ENCODE measurements at places on chromosomes 1 and 21.
A peak's percentile ranks its signal among the peaks of the same experiment; 100 is the strongest.

GRCh38 chr1:94989911-94990473 is 63.1 kb upstream of the CNN3 start:
- ATAC-seq, result no peak

DNA sequence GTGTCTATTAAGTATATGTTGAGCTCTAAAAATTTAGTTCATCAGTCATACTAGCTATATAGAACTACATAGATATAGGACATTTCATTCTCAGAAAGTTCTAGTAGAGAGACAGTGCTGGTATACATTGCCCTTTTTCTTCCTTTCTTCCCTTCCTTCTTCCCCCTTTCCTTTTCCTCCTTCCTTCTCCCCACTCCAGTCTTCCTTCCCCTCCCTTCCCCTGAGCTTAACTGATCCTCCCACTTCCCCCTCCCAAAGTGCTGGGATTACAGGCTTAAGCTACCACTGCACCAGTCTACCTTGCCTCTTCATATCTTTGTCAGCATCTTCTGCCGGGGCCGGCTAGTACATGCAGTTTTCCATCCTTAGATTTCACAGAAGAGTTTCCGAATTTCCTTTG is 12.1 kb downstream of the THRAP3 start:
- no peak for ATAC-seq

DNA sequence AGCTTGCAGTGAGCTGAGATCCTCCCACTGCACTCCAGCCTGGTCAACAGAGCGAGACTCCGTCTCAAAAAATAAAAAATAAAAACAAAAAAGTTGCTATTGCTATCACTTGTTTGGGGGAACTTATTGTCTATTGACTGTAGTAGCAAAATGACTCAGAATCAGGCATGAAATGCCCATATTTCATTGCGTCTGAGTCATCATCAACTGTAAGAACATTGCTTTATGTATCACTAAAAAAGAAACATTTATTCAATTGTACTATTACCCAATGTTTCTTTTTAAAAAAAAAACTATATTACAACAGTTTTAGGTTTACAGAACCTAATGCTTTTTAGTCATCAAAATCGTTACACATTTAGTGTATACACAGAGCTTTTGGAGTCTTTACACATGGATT is 91.0 kb upstream of the FMN2 start:
- ATAC-seq, result no peak

DNA sequence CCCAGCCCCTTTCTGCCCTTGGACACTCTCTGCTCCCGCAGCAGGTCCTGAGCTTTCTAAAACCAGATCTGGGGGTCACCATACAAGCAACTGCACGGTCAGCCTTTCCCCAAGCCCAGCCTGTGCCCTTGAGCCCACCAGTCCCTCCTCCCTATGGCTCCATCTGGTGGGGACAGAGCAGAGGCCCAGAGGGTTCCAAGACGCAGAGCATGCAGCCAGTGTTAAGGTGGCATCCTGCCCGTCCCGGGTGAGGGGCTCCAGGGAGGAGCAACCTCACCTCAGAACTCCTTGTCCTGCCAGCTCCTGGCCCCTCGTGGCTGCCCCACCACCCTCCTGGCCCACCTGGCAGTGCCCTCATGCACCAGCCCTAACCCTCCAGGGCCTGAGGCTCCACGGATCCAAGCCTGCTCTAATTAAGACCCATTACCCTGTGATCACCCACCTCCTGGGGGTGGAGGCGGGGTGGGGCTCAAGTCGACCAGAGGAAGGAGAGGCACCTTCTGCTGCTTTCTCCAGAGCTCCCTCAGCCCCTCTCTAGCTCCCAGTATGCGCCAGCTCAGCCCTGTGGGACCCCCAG is 8.5 kb downstream of the CHD5 start:
- ATAC-seq, result peak; percentile 71

- no peak for ATAC-seq
Measured at GRCh38 chr1:184987696-184988095, 13.4 kb upstream of the NIBAN1 start.

- no peak for ATAC-seq
Measured at GRCh38 chr1:168572633-168573032, 3.8 kb upstream of the XCL1 start.

DNA sequence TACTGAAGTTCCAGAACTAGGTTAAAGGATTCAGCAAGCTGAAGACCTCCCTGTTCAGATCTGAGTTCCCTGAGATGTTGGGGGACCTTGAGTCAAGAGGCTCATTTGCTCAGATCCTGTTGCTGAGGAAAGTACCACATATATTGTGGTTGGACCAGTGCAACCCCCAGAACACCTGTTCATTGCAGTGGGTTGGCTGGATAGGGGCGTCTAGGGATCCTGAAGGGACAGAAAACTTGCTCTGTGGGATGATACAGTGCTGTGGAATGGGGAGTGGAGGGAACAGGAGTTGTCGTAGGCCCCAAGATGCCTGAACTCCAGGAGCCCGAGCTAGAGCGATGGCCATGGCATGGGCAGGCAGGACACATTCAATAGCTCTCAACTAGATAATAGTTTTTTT is 24.6 kb upstream of the MAPKAPK2 start:
- ATAC-seq, result no peak

GRCh38 chr21:14273736-14274538 is 58.0 kb downstream of the RBM11 start:
- ATAC-seq, result peak; percentile 82

GRCh38 chr1:43422995-43423671 is 30.6 kb downstream of the HYI start:
- peak; percentile 11 for ATAC-seq

- ATAC-seq, result no peak
Measured at GRCh38 chr1:79264285-79264684, 257.8 kb upstream of the ADGRL4 start.

- no peak for ATAC-seq
Measured at GRCh38 chr1:80607064-80607463, 1193.7 kb upstream of the ADGRL2 start.

DNA sequence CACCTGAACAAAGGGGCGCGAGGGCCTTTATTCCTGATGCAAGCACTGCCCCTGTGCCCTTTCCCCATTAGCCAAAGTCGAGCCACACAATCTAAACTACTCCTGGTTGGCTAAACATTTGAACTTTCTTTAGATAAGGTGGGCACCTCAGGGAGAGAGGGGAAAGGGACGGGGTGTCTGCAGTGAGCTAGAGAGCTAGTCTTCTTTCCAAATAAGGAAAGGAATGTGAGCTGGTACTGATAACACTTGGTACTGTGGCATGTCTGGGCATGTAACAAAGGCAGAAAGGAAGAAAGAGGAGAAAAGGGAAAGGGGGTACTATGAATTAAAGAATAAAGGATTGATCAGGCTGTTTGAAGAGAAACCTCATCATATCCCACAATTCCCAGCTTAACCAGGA is 62.8 kb downstream of the OVGP1 start:
- no peak for ATAC-seq

GRCh38 chr1:63758791-63759190 is 15.0 kb upstream of the ROR1 start:
- no peak for ATAC-seq

DNA sequence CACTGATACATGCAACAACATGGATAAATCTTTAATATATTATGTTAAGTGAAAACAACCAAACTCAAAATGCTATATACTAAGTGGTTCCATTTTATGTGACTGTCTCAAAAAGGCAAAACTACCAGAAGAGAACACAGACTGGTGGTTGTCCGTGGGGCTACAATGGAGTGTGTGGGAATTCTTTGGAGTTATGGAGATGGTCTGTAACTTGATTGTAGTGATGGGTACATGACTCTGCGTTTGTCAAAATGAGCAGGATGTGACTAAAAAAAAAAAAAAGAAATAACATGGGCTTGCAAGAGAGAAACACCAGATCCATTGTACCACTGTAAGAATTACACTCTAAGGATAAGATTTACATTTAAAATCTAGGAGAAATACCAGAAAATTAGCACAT is 52.2 kb upstream of the KIAA1614 start:
- ATAC-seq, result no peak

DNA sequence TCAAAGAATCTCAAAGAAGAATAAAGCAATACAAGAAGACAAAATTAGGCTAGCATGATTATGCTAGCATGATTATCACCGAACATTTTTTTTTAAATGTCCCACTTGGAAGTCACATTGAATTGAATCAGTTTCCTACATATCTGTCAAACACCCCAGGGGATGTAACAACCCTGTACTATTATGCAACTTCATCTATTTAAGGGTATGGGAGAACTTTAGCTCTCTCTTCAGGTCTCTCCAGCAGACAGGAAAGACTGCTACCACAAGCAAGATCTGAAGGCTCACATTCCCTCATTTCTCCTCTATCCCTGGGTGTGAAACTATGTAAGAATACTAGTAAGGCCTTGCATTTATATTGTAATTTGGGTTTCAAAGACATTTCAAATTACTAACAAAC is 52.8 kb downstream of the EDEM3 start:
- no peak for ATAC-seq

DNA sequence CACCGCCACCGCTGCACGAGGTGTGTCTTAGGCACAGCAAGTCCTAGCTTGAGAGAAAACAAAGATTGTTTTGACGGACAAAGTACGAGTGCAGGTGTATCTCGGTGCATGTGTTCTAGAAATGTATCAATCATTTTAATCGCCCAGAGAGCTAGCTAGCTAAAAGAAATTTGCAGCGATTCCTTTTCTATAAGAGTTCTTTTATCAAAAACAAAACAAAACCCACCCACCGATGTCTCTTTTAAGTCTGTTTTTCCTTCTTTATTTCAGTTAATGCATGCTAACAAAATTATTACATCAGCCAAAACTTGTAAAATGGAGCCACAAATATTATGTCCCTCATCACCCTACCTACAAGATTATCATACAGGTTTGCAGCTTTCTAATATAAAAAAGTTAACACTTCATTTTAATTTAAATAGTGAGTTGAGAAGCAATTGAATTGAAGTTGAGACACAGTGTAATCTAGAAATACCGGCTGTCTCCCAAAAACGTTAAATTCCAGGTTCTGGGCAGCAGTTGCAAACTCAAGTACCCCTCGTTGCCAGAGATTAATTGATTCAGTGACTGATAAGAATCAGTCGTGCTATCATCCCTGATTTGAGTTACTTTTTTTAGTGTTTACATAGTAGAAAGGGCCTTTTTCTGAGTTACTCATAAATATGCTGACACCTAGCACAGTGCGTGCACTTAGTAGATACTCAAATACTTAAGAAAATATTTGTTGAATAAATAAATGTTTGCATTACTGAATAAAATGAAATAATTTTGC is 1.5 kb upstream of the SYDE2 start:
- no peak for ATAC-seq

DNA sequence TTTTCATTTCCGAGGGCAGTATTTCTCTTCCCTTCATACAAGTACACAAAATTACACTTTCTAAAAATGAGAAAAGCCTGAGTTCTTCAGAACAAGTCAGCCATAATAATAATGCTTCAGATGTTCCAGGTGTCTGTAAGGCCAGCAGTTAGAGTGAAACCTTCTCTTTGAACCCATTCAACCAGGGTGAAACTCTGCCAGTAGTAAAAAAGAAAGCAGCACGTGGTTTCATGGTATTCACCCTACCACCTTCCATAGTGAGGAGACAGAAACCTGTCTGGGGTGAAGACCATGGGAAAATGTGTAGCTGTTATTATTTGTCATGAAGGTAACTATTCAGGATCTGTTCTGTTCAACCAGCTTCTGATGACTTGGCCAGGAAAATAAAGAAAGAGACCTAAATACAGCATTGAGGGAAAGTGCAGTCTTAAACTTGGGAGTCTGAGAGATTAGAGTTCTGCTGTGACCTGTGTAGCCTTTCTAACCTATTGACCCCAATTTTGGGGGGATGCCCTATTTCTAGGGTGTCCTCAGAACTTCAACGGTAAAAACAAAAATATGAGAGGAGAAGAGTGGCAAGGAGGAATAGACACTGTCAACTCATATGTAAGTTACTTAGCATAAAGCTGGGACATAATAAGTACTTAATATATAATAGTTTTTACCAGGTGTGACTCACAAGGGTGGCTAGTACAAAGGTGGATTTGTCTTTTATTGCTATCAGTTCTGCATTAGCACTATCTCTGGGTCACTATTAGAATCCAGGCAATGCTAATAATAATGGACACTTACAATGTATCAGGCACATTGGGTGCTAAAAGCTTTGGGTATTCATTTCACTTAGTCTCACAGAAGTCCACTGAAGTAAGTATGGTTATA is 70.0 kb upstream of the TNFSF4 start:
- ATAC-seq, result no peak

- ATAC-seq, result peak; percentile 18
Measured at GRCh38 chr1:64745181-64745985, 508 bp downstream of the RAVER2 start.

GRCh38 chr1:6460301-6461050 is 5.5 kb downstream of the TNFRSF25 start:
- ATAC-seq, result peak; percentile 54

- no peak for ATAC-seq
Measured at GRCh38 chr1:55886856-55887712, 671.9 kb upstream of the USP24 start.

DNA sequence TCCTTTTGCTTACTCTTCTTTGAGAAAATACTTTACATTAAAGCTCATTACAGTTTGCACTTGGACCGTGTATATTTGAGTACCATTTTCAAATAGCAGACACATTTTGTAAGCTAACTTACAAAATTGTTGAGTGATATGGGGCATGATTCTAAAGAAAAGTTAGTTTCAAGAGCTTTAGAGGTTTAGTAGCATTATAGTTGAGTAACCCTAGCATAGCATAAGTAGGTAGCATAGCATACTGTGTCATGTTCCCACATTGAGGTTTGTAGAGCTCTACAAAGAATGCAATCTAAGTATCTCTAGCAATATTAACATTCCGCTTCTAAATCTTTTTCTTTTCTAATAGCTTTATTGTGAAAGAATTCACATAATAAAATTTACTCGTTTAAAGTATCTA is 92.0 kb downstream of the ITSN1 start:
- ATAC-seq, result no peak

DNA sequence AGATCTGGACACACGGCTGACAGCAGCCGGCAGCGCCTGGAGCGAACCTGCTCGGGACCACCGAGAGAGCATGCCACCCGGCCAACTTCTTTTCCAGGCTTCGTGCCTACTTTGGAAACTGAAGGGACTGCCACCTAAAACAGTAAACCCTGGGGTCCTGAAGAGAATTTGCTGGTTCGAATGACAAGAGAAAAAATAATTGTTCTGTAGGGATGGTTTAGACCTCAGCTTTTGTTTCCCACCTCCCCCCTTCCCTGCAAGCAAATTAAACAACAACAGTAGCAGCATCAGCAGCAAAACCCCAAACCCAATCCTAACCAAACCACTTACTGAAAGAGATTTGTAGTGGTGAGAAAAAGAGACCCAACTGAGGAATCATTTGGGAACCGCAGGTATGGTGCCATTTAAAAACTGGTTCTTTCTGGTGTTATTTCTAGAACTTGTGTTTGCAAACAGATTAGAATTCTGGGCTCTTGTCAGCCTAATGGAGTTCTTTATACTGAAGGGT is 105.6 kb downstream of the LEPR start:
- no peak for ATAC-seq

DNA sequence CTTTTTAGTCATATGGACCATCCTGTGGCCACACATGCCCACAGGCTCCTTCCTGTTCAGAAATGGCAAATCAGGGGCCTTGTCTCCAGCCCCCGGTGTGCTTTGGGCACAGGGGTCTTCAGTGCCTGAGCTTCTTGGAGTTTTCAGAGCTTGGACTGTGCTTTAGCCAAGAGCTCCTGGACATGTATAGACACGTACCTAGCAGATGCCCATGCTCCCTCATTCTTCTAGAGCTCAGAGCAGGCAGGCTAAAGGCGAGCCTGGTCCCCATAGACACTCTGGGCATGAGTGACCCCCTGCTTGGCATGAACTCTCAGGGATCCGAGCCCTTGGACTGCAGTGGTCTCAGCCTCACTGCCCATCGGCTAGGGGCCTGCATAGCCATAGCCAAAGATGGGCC is 106.8 kb downstream of the EPHB2 start:
- no peak for ATAC-seq

- no peak for ATAC-seq
Measured at GRCh38 chr1:67140460-67140859, 5.7 kb upstream of the C1orf141 start.

- ATAC-seq, result no peak
Measured at GRCh38 chr1:43552813-43553212, 22.1 kb downstream of the PTPRF start.

Data from motor neuron (in vitro differentiated cells).